ENCODE measurements at places on chromosomes 3 and 15.
A peak's percentile ranks its signal among the peaks of the same experiment; 100 is the strongest.

DNA sequence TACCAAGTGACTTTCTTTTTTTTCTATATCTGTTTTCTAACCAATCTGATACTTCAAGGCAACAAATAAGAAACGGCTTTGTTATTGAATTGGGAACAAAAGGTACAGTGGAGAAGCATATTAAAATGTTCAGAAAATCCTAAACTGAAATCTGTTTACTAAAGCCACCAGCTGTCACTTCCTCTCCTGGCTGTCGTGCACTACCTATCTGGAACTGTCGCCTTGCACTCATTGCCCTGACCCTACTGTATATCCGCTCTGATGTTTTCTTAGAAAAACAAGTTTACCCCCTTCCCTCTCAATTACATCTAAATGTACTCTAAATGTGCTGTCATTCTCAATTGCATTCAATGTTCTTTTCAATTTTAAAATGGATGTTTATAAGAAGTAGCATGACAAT lies 439.8 kb upstream of the ARRDC4 start:
- no peak for DNase-seq

GRCh38 chr15:50940506-50940905 lies 32.0 kb downstream of the AP4E1 start:
- DNase-seq, result no peak

DNA sequence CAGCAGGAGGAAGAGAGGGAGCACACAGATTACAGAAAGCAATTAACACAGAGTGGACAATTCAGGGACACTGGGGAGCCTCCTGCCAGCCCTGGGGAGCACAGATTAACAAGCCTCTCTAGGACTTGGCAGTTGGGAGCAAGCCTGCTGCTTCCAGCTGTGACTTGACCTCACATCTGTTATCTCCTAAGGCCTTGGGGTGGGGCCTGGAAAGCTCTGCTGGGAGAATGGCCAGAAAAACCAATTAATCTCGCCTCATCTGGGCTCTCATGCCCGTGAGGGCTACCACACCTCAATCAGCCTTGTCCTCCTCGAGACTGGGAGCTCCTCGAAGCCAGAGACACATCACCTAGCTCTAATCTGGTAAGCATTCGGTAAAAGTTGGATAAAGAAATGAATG lies 39.1 kb downstream of the SEMA5B start:
- DNase-seq, result no peak

- DNase-seq, result no peak
Observed at GRCh38 chr3:139532976-139533375, 6.6 kb downstream of the RBP1 start.

DNA sequence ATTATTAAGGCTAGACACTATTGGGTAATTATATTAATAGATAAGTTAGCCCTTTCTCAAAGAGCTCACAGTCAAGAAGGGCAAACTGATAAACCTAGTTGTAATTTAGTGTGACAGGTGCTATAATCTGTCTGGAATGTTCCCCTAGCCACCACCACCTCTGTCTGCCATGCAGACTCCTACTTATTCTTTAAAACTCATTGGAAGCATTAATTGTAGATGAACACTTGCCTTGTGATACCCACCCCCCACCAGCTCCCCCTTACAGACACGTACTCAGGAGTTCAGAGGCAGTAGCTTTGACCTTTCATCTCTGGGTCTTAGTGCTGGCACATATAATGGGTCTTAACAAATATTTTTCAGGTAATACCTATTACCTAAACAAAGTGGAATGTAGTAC lies 195.9 kb downstream of the TP63 start:
- no peak for DNase-seq

- no peak for DNase-seq
Observed at GRCh38 chr3:18556001-18556408, 130.9 kb upstream of the SATB1 start.

DNA sequence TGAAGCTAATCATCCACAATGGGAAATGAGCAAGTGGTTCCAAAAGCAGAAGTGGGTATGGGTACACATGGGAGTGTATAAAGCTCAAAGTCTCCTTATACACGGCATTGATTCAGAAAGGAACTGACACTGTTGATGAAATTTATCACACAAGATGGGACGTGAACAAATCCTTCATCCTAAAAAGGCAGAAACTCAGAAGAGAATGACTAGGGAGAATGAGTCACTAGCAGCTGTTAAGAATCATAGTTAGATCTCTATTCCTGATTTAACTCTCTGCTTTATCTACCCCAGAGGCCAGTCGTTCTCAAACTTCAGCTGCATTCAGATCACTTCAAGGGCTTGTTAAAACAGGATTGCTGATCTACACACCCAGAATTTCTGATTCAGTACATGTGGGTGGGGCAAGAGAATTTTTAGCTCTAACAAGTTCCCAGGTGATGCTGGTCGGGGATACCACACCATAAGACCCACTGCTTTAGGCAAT lies 97.7 kb upstream of the PHLDB2 start:
- DNase-seq, result no peak

DNA sequence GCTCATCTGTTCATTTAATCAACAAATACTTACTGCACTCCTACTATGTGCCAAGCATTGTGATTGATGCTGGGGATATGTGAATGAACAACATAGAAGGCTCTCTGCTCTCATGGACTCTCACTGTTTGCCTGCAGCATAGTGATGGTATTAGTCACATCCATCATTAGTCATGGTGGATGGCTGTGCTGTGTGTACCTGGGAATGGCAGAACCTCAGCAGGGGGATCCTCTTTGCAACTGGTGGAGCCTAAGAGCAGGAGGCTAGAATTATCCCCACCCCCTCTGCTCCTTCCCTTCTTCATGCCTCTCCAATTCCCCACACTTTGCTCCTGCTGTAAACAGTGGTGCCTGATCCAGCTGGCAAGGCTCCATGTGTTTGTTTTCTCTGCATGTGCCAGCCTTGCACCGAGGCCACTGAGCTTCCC lies 20.5 kb downstream of the BOC start:
- no peak for DNase-seq

- DNase-seq, result no peak
Observed at GRCh38 chr3:169509780-169510692, 153.5 kb downstream of the MECOM start.

- DNase-seq, result no peak
Observed at GRCh38 chr3:99856437-99857220, 39.0 kb downstream of the CMSS1 start.

DNA sequence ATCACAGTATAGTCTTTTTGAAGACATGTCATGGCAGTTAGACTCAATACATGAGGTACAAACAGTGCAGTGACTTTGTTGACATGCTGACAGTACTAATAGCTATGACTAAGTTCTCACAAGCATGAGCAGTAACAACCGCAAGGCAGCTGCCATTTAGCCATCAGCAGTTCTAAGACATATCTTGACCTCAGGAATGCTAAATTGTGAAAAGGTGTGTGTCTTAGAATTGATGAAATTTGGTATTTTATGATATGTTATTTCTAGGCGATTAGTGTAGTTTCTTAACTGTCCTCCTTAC lies 60.7 kb upstream of the FURIN start:
- DNase-seq, result no peak

DNA sequence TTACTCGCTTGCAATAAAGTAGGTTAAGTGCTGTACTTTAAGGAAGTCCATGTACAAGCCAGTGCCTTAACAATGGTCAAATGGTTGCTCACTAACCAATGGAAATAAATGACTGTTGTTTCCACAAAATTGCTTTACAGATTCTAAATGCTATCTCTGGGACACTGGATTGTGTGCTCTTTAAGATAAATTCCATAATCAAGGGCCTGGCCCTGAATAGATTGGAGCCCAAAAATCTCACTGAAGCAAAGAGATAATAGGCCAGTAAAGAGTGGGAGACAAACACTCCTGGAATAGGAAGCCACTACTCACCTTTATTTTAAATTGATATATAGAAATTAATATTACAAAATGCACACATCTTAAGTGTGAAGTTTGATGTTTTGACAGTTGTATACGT lies 62.4 kb upstream of the GOLGA6B start:
- no peak for DNase-seq

DNA sequence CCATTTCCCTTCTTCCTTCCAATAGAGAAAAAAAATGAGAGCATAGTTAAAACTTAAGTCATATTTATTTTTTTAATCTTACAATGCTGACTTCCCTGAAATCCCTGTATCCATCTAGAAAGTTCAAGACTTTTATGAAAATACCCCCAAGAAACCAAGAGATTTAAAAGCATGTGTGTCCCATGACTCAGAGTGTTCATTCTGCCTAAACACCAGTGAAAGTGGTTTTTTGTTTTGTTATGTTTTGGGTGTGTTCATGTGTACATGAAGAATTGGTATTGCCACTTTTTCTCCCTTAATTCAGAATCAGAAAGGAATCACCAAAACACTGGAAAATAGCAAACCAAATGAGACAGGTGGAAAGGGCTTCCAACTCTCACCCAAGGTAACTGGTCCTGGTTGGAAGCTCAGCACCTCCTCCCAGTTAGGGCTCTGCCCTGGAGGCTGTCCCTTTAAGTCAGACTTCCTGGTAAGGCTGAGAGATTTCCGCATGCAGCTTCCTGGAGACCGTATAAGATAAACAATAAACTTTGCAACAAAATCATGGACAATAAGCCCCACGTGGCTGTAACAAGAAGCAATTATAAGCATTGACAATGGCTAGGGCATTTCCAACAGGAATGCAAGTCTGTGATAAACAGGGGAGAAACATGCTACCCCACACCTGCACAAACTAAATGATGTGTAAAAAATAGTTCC lies 121.9 kb upstream of the ARHGEF3 start:
- peak; percentile 41 for DNase-seq

DNA sequence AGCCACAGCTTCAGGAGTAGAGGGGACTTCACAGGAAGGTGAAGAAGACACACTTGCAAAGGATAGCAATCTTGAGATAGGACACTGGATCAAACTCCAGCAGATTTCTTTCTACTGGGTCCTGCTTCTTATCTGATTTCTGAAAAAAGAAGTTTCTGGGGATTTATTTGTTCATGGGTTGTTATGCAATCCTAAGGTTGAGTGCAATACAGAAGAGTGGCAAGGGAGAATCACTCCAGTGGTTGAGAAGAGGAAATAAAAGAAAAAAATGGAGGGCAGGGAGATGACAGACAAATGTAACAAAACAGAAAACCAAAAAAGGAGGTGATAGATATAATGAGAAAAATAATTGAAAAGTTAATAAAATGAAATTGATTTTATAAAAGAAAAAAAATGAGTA lies 858.3 kb downstream of the TUSC7 start:
- no peak for DNase-seq

DNA sequence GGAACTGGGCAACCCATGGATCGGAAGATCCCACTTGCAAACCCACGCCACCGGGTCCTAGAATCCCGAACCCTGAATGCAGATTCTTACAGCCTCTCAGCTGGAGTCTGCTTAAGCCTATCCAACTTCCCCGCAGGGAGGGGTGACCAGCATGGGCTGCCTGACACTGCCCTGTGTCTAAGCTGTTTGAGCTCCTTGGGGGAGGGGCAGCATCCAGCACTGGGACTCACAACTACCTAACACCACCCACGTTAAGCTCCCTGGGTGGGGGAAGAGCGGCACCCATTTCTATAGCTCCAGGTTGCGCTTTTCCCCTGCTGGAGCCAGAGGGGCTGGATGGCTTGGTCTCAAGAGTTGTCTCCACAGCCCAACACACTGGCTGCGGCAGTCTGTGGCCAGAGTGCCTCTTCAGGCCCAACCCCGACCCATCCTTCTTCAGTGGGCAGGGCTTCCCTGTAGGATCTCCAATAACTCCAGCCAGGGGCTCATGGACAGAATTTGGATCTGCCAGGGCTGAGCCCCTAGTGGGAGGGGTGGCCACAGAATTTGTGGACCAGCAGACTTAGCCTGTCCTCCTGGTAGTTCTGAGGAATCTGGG lies 649.2 kb downstream of the TUSC7 start:
- no peak for DNase-seq

- peak; percentile 27 for DNase-seq
Observed at GRCh38 chr15:67240235-67241131, 14.0 kb downstream of the AAGAB start.

- DNase-seq, result no peak
Observed at GRCh38 chr15:62497356-62497755, 332.3 kb upstream of the C2CD4B start.

DNA sequence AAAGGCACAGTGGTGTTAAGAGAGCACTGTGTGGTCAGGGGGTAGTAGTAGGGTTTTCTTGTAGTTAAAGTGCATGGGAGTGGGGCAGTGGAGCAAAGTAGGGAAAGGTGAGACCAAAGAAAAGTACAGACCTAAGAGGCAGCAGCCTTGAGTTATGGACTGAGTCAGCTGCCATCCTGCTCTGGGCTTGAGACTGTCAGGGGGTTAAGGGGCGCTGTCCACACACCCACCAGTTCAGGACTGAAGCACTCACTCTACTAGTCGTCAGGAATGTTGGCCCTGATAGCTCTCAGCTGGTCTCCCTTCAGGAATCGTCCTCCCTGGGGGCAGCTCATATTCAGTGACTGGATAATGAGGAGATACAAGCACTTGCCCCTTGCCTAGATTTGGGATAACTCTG lies 7.9 kb downstream of the CCR4 start:
- no peak for DNase-seq

GRCh38 chr3:127774647-127775046 lies 47.7 kb downstream of the MGLL start:
- DNase-seq, result no peak

DNA sequence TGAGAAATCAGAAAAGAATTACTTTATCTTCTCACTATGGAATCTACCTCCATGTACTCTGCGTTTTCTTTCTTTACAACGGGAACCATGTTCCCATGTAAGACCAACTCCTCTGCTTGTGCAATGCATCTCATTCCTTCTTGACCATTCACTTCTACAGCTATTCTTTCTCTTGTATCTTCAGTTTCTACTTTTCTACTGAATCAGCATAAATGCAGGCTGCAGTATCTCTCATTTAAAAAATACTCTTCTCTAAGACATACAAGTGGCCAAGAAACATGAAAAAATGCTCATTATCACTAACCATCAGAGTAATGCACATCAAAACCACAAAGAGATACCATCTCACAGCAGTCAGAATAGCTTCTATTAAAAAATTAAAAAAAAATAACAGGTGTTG lies 74.1 kb upstream of the NANOGP8 start:
- DNase-seq, result no peak

- no peak for DNase-seq
Observed at GRCh38 chr3:181267312-181267711, 277.8 kb upstream of the DNAJC19 start.

DNA sequence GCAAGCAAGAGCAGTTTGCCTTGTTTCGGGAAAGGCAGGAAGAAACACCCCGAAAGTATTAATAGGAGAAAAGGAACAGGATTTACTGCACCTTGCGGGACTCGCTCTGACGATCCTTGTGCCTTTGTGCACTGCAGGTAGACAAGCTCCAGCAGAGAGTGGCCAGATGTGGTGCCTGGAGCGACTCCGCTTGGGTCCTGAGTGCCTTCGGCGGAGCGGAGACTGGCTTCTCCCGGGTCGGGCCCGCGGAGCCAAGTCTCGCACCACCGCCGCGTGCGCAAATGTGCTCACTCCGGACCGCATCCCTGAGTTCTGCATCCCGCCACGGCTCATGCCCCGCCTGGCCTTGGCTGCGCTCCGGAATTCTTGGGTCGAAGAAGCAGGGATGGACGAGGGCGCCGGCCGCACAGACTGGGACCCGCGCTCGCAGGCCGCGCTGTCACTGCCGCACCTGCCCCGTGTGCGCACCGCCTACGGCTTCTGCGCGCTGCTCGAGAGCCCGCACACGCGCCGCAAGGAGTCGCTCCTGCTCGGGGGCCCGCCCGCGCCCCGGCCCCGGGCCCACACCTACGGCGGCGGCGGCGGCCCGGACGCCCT lies 769 bp downstream of the C2CD4A start:
- peak; percentile 22 for DNase-seq

All from activated CD4-positive, alpha-beta T cell treated with anti-CD3 and anti-CD28 coated beads for 4 hours (primary cell).